ENCODE measurements at places on chromosomes 5 and 9.
A peak's percentile ranks its signal among the peaks of the same experiment; 100 is the strongest.

DNA sequence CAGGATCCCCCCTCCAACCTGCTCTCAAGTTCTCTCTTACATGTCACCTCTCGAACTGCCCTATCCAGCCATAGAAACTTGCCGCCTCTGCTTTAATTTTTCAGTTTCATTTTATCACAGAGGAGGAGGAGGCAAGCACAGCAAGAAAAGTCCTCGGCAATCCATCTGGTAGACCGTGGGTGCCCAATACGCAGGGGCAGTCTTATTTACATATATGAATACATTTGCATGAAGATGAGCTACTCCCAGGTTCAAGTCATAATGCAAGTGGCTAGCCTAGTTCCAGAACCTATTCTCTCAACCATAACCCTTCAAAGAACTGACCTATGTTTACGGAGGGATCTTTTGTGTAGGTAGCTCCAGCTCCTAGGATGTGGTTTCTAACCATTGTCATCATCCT lies 223.2 kb upstream of the PANK3 start:
- DNase-seq = no peak

- DNase-seq = no peak
These were observed 50.9 kb upstream of the RXRA start for GRCh38 chr9:134275375-134275774.

- no peak for DNase-seq
These were observed 91.1 kb downstream of the TRIO start for GRCh38 chr5:14234204-14234603.

DNA sequence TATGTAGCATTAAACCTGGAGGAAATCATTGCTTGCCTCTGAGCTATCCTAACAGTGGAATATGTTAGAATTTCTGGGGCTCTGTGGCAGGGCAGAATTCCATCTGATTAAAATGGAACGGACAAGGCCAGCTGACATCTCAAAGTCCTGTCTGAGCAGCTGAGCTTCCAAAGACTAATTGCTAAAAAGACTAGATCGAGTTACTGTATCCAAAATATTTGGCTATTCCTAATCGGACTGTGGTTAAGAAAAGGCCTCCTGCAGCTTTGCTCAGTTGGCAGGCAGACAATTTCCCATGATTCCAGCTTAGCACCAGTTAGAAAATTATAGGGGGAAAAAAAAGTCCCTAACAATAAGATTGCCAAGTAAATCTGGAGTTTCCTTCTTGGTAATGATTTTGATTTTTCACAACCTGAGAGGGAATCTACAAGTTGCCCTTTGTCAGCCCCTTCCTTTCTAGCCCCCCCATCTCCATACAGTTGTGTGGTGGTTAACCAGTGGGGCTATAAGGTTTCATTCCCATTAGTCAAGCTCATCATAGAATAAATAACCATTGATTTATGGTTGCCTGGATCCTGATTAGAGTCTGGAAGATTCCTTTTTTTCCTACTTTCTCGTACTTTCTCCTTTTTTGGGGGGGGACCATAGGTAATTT lies 26.4 kb downstream of the PTGR1 start:
- DNase-seq = peak; percentile 30

GRCh38 chr5:160467555-160468362 lies 46.1 kb downstream of the PTTG1 start:
- DNase-seq = no peak
